ENCODE measurements at places on chromosomes 1 and 21. TPM values are rescaled to one million over a fixed set of nuclear protein-coding genes. Genes with fewer than 3 reads are reported as not detected.

Gene SPTA1
- total RNA-seq: not detected

Gene F3
- 72.4 TPM for total RNA-seq

Gene SPATA46
- total RNA-seq: not detected

Gene STIL
- total RNA-seq: 16.3 TPM

GRCh38 chr1:68384872-68385411 is 64.8 kb downstream of the RPE65 start:
- H3K27me3 ChIP-seq: no peaks in the 10 kb centered on the region
- no peaks in the 10 kb centered on the region for H3K36me3 ChIP-seq
- H3K4me3 ChIP-seq: no peak overlapping the region
- DNase-seq: no peak
- peak overlapping the region; percentile 13 for H3K27ac ChIP-seq

DNA sequence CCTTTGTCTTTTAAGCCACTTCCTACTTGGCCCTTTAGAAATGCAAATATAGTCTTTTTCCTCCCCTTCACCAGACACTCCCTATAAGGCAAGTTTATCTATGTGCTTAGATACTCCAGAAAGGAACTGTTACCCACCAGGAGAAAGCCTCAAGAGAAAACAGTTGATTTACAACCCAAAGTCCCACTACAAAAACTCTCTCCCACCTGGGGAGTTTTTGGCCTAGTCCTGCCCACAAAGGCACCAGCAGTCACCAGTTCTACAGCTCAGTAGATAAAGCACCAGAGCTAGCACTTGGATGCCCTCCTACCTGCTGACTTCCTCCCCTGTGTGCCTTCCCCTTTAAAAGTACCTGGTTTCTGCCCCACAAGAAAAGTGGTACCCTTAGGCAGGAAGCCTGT is 27.7 kb upstream of the HAO2 start:
- H3K4me1 ChIP-seq: no peaks in the 10 kb centered on the region
- H3K27me3 ChIP-seq: no peaks in the 10 kb centered on the region
- DNase-seq: no peak
- H3K4me3 ChIP-seq: no peak overlapping the region
- H3K36me3 ChIP-seq: no peaks in the 10 kb centered on the region
- no peak overlapping the region for H3K27ac ChIP-seq

DNA sequence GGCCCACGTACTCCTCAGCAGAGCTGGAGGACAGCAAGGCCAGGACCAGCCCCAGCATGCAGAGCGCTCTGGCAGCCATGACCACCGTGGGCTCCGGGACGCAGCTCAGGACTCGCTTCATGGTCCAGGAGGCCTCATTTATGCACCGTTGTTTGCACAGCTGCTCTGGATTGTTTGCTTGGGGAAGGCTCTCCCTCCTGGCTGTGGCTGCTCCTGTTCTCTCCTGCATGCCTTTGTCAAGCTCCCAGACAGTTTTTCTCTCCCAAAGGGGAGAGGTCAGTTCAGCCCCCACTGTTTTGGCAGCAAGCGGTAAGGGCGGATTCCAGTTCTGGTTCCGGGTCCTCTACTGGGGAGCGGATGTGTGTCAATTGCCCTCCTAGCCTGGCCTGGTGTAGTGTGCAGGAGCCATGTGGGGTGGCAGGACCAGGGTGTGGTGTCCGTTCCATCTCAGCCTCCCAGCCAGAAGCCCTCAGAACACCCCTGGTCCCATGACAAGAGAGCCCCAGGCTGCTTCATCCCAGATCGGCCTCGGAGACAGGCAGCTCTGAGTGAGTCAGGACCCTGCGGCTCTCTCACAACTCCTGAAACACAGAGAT is at the start of gene TFF3:
TSS of gene TFF3 (minus strand) at position 114 of the 596 bp plus-strand sequence. CDS start at position 79, 35 bp downstream.
- peak within 1 kb of the TSS; percentile 28 for H3K4me3 ChIP-seq
- peak within 1 kb of the TSS; percentile 79 for H3K27ac ChIP-seq
- no peaks in the 10 kb centered on the region for H3K27me3 ChIP-seq
- H3K36me3 ChIP-seq: no peaks in the 10 kb centered on the region

- no peak for DNase-seq
- H3K27me3 ChIP-seq: peaks cover 100% of the 10 kb centered on the region
- no peaks in the 10 kb centered on the region for H3K36me3 ChIP-seq
These were observed 65.5 kb downstream of the MEF2D start for GRCh38 chr1:156434989-156435544.

Data from transverse colon (tissue), 4 donors.